ENCODE measurements at places on chromosomes 1 and 21.

DNA sequence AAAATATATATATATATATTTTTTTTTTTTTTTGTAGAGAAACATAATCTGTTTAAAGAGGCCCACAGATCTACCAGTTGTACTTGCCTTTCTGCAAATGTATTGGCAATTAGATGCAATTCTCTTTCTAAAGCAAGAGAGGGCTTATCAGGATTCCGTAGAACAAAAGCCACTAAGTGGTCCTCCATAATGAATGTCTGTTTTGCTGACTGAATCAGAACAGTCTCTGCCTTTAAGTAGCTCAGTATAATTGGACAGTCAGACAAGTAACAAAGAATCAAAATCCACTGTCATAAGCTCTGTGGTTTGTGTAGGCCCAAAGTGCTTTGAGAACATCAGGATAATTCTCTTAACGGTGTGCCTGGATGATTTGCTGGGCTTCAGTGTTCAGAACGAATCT is 17.3 kb downstream of the SARS1 start:
- H3K4me1 ChIP-seq = no peaks in the 10 kb centered on the region
- no peak for DNase-seq
- no peaks in the 10 kb centered on the region for H3K27me3 ChIP-seq
- no peak overlapping the region for H3K27ac ChIP-seq
- no peak overlapping the region for H3K4me3 ChIP-seq

DNA sequence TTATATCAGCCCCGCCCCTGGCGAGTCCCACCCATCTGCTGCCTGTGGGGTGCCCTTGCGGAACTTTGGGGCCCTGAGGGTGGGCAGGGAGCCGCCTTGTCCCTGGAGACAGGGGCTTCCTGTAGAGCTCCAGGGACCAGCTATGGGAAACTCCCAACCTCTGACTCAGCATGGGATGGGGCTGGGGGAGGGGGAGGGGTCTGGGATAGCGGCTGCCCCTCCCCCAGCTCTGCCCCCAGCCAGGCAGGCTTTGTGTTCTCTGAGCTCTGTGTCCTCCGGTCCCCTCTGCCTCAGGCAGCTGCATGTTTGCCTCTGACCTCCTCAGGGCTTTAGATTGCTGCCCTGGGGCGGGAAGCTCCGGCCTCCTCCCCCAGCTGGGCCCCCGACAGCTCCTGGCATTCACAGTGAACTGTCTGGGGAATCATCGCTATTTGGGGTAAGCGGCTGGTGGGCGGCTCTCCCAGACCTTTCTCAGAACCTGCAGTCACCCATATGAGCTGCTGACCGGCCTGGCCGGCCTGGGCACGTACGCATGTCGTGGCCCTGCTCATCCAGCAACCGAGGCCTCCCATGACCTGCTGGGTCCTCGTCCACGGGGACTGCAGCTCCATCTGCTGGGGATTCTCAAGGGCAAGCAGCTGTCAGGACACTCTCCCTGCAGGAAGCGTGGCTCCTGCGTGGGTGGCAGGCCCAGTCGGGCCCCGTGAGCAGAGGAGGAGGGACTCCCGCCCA is 17.1 kb downstream of the ARHGEF16 start:
- no peaks in the 10 kb centered on the region for H3K4me1 ChIP-seq
- no peak for DNase-seq
- H3K4me3 ChIP-seq = no peak overlapping the region
- no peak overlapping the region for H3K27ac ChIP-seq
- no peaks in the 10 kb centered on the region for H3K36me3 ChIP-seq

DNA sequence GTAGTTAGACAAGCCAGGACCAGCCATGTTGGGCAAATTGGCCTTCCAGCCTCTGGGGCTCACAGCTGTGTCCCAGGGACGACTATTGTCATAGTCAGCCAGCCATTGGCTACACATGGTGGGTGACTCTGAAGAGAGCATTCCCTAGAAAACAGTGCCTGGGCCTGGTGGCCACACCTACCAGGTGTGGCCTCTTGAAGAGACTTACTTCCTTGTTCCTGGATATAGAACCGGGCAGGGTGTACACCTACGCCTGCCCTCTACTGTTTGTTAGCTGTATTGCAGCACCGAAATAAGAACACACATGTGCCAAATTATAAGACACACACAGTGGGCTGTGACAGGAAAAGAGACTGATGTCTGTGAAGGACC is 134.6 kb upstream of the ARHGEF16 start:
- no peaks in the 10 kb centered on the region for H3K4me1 ChIP-seq
- H3K36me3 ChIP-seq = no peaks in the 10 kb centered on the region
- peak; percentile 26 for DNase-seq
- H3K27me3 ChIP-seq = no peaks in the 10 kb centered on the region

GRCh38 chr21:31882711-31883110 is 9.9 kb downstream of the HUNK start:
- no peaks in the 10 kb centered on the region for H3K27me3 ChIP-seq
- H3K27ac ChIP-seq = no peak overlapping the region
- H3K4me3 ChIP-seq = no peak overlapping the region
- no peaks in the 10 kb centered on the region for H3K4me1 ChIP-seq
- no peak for DNase-seq

- no peaks in the 10 kb centered on the region for H3K36me3 ChIP-seq
- H3K27me3 ChIP-seq = no peaks in the 10 kb centered on the region
- peak overlapping the region; percentile 80 for H3K27ac ChIP-seq
- DNase-seq = peak; percentile 75
Measured at GRCh38 chr1:145858238-145858900, 512 bp downstream of the PIAS3 start.

DNA sequence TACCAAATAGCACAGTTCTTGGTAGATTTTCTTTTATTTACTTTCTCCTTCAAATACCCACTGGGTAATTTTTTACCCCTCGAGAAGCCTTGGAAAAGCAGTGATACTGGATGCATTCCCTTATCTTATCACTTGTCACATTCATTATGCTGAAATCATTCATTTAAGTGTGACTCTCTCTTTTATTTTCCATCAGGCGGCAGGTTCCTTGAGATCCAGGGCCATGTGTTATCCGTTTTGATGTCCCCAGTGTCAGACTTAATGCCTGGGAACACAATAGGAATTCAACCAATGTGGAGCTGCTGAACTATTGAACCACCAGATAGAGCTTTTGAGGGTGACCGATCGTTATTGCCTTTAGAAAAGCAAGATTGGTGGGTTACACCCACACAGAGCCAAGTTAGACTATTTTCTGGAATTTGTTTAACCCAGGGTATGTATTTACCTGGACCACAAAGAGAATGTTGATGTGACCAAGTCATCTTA is 51.5 kb upstream of the ATP5PO start:
- no peak for DNase-seq
- no peaks in the 10 kb centered on the region for H3K4me1 ChIP-seq
- no peak overlapping the region for H3K4me3 ChIP-seq
- no peaks in the 10 kb centered on the region for H3K36me3 ChIP-seq
- H3K27ac ChIP-seq = no peak overlapping the region

GRCh38 chr1:12166834-12167492 is at the start of gene TNFRSF1B:
Gene TNFRSF1B, plus strand, starts transcription at chr1:12166991. Its CDS starts 101 bp downstream, at chr1:12167092.
- H3K4me3 ChIP-seq = peak within 1 kb of the TSS; percentile 84
- peak; percentile 44 for DNase-seq

DNA sequence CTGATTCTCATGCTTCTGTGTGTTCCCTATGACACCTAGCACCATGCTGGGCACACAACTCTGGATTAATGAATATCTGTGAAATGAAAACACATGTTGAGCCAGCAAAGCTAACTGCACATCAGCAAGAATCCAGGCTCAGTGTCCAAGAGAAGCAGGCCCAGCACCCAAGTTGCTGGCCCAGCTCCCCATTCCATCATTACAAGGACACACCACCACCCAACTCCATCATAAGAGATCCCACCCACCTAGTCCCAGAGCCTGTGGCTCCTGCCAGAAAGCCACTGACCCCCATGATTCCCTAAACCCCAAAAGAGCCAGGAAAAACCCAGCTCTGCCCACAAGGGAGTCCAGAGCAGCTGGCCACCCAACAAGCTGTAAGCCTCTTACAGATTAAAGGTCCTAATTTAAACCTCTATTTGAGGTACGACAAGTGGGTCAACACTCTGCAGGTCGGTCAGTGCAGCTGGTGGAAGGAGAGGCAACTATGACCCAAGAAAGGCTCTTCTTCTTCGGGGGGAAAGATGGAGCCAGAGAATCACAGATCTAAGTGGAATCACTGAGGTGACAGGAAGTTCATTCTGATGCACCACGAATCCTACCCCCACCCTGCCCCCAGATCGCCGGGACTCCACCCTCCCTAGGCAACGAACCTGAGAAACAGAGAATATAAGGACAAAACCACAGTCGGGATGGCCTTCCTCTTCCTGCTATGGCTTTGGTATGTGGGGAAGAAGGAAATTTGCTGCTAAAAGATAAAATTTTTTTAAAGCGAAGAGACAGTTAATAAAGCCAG is 58.2 kb downstream of the CD34 start:
- H3K4me1 ChIP-seq = peaks cover 82% of the 10 kb centered on the region
- H3K4me3 ChIP-seq = no peak overlapping the region
- no peaks in the 10 kb centered on the region for H3K27me3 ChIP-seq
- H3K36me3 ChIP-seq = peaks cover 9% of the 10 kb centered on the region
- DNase-seq = no peak

GRCh38 chr1:209176866-209177430 is 406.6 kb upstream of the CAMK1G start:
- no peaks in the 10 kb centered on the region for H3K36me3 ChIP-seq
- no peak for DNase-seq
- no peak overlapping the region for H3K4me3 ChIP-seq
- H3K27ac ChIP-seq = no peak overlapping the region
- no peaks in the 10 kb centered on the region for H3K27me3 ChIP-seq

DNA sequence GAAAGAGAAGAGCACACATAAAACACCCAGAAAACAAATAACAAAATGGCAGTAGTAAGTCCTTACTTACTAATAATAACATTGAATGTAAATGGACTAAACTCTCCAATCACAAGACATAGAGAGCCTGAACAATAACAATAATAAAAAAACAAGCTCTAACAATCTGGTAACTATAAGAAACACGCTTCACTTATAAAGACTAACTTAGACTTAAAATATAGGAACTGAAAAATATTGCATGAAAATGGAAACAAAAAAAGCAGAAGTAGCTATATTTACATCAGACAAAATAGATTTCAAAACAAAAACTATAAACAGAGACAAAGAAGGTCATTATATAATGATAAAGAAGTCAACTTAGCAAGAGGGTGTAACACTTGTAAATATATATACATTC is 83.1 kb upstream of the LYPLAL1 start:
- H3K36me3 ChIP-seq = no peaks in the 10 kb centered on the region
- no peak for DNase-seq
- no peak overlapping the region for H3K4me3 ChIP-seq
- H3K27me3 ChIP-seq = no peaks in the 10 kb centered on the region

DNA sequence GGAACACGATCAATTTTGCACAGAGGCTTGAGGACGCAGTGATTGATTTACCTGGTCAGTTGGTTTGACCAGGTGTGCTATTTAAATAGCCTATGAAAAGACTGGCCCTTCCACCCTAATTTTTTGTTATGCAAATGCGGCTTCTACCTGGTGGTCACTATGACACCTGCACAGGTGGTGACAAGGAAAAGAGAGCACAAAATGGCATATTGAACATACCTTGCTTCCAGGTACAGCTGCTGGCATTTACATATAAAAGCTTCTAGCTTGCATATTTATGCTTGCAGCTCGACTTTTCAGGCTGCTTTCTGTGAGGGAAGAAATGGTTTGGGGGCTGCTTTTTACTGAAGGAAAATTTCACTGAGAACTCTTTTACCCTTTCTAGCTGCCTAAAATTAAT is 15.3 kb upstream of the FMO4 start:
- no peaks in the 10 kb centered on the region for H3K36me3 ChIP-seq
- H3K4me1 ChIP-seq = no peaks in the 10 kb centered on the region
- H3K27ac ChIP-seq = no peak overlapping the region
- H3K4me3 ChIP-seq = no peak overlapping the region
- DNase-seq = no peak

GRCh38 chr1:220803401-220804201 is 16.9 kb downstream of the MTARC1 start:
- no peaks in the 10 kb centered on the region for H3K36me3 ChIP-seq
- no peak for DNase-seq
- no peaks in the 10 kb centered on the region for H3K4me1 ChIP-seq
- no peak overlapping the region for H3K4me3 ChIP-seq

DNA sequence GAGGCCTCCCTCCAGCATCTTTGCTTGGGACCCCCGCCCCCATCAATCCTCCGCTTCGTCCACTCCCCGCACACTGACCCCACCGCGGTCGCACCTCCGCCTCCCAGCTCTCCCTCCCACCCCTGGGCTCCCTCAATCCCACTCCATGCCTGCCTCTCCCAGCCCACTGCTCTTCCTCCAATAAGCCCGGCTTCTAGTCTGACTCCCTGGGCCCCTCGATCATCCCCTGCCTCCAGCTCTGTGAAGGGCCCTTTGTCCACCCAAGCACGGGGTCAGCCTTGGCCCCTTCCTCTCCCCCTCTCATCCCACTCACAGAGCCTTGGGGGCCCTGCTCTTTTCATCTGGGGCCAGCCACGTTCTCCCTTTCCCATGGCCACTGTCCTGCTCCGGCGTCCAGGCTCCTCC is 1.5 kb upstream of the TMEM200B start:
- H3K36me3 ChIP-seq = no peaks in the 10 kb centered on the region
- H3K27me3 ChIP-seq = no peaks in the 10 kb centered on the region
- H3K4me1 ChIP-seq = peaks cover 11% of the 10 kb centered on the region
- no peak for DNase-seq
- H3K4me3 ChIP-seq = no peak overlapping the region
- no peak overlapping the region for H3K27ac ChIP-seq

GRCh38 chr21:40841524-40842196 is 5.3 kb downstream of the DSCAM start:
- H3K4me1 ChIP-seq = no peaks in the 10 kb centered on the region
- no peaks in the 10 kb centered on the region for H3K36me3 ChIP-seq
- no peak overlapping the region for H3K4me3 ChIP-seq
- no peak overlapping the region for H3K27ac ChIP-seq
- no peak for DNase-seq

DNA sequence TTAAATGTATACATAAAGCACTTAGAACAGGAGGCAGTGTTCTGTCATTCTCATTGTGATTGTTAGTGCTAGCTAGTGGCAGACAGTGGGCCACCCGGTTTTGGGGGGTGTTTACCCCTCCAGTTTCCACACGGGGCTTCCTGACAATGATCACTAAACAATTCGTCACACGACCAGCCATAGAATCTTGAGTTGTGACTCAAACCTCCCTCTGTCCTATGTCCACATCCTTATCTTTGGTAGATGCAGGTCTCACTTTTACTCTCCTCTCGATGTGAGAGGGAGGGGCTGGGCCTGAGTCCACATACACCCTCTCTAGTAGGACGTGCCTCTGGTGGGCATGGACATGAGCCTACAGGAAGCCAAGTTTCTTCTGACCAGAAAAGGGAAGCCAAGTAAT is 92.6 kb upstream of the SSX2IP start:
- no peaks in the 10 kb centered on the region for H3K36me3 ChIP-seq
- H3K27me3 ChIP-seq = no peaks in the 10 kb centered on the region
- no peak overlapping the region for H3K27ac ChIP-seq
- no peak overlapping the region for H3K4me3 ChIP-seq
- peaks cover 14% of the 10 kb centered on the region for H3K4me1 ChIP-seq
